ENCODE measurements at places on chromosomes 12 and 14.

GRCh38 chr14:94022532-94023411 is 3.4 kb upstream of the OTUB2 start:
- no peak for DNase-seq

- DNase-seq, result no peak
Measured at GRCh38 chr14:38880643-38881524, 222.2 kb downstream of the SEC23A start.

DNA sequence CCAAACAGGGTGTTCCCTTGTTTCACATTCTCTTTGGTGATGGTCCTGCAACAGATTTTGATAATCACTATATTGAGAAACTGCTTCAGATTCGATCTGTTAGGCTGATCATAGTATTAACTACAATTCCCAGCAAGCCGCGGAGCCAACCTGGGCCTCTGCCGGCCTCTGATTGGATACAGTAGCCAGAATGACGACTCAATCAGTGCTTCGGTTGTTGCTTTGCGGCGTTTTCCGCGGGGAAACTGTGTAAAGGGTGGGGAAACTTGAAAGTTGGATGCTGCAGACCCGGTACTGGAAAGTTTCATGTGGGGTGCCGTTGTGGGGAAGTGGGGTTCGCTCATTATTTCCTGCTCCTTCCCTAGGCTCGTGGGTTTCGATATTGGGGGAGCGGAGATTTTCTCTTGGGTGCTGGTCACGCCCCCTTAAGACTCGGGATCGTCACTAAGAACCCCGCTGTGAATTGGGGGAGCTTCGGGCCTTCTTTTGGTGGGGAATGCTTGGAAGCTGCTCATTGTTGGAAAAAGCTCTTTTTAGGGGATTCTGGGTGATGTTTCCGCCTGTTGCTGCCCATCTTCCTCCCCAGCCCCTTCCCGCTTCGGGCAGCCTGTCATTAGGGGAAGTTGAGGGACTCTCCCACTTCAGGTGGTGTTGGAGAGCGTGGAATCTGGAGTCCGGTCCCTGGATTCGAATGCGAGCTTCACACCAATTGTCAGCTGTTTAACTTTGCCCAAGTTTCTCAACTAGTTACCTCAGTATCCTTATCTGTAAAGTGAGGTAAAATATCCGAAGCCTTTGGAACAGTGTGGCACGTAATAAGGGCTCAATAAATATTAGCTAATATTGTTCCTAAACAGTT is at the start of gene RAD51B:
Gene RAD51B (plus strand): TSS at position 217 of the 859 bp plus-strand sequence.
- peak; percentile 92 for DNase-seq

GRCh38 chr14:100608586-100609330 is 21.5 kb upstream of the BEGAIN start:
- DNase-seq, result no peak

- peak; percentile 41 for DNase-seq
Measured at GRCh38 chr12:67358781-67359338, 89.7 kb downstream of the CAND1 start.

DNA sequence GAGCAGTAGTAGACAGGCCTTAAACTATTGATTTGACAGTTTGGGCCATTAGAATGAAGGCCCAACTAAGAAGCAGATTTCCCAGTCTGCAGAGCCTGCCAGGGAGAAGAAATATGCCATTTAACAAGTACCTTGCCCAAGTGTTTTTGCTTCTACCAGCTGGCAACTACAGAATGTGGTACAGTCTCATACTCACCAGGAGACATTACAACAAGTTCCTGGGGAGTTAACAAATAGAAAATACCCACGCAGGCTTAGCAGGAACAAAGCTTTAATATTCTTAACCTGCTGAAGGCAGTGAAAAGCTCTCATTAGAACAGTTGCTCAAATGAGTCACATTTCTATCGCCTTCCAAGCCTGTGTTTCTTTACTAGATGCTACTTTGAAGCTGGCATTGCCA is 241.0 kb downstream of the TMEM117 start:
- no peak for DNase-seq

GRCh38 chr12:28390206-28390605 is 199.9 kb downstream of the CCDC91 start:
- no peak for DNase-seq

DNA sequence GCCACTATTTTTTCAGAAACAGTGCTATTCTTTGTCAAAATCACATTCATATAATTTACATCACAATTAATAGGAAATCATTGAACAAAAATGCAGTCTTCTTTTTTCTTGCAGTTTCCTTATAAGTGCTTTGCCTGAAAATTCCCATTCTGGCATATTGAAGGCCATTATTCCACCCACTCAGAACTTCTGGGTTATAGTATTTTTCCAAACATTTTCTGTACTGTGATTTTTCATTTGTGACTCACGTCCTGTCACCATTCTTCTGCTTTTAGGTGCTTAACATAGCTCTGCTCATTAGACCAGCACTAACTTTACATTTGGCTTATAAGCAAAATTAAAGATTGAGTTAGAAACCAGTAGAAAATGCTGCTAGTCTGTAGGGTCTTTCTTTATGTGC is 241.0 kb upstream of the NPAS3 start:
- no peak for DNase-seq

GRCh38 chr12:65123435-65124063 is 2.4 kb upstream of the WIF1 start:
- peak; percentile 37 for DNase-seq

DNA sequence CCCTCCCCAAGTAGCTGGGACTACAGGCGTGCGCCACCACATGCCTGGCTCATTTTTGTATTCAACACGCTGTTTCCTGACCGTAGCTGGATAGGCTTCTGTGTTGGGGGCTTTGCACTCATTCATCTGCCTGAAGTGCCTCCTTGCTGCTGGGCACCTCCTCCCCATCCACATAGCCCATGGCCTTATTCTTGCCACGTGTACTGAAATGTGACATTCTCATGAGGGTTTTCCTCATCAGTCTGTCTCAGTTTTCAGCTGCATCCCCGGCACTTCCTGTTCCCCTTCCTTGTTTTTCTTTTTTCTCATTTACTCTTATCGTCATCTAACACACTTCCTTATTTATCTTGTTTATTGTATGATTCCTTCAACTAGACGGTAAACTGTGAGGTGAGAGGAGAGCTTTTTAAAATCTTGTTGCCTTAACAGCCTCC is 36.6 kb downstream of the RCOR1 start:
- peak; percentile 18 for DNase-seq

DNA sequence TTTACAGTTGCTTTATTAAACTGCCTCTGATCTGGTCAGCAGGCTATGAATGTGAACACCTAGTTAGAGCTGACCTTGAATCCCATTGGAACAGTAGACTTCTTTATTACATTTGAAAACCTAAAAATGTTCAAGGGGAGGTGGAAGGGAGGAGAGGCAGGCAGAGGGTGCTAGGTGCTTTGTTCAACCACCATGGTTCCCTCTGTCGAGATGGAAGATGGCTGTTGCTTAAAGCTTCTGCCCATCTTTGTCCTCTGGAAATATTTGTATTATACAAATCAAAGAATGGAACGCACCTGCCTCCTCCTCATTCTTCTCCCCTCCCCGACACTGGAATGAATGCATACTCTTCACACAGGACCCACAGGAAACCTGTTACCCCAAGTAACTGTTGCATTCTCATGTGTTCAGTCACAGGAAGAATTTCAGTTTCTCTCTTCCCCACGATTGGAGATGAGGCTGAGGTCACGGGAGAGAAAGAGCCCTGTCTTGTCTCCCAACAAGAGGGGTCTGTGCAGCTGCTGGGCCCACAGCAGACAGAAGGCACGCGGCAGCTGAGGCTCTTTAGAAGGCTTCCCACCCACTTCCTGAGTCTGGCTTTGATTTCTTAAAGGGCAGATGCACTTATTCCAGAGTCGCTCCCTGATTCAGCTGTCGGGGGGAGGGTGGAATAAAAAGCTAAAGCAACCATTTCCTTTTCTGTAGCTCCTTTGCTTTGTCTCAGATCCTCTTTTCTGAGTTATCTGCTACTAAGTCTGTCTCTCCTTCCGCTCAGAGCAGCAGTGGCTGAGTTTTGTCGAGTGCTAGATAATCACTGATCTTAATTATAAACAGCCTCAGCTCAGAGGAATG is 217.9 kb upstream of the BTG1 start:
- peak; percentile 71 for DNase-seq

- no peak for DNase-seq
Measured at GRCh38 chr12:50894241-50894640, 51.5 kb downstream of the TMPRSS12 start.

GRCh38 chr12:28937196-28937595 is 211.9 kb upstream of the FAR2 start:
- DNase-seq, result peak; percentile 78

DNA sequence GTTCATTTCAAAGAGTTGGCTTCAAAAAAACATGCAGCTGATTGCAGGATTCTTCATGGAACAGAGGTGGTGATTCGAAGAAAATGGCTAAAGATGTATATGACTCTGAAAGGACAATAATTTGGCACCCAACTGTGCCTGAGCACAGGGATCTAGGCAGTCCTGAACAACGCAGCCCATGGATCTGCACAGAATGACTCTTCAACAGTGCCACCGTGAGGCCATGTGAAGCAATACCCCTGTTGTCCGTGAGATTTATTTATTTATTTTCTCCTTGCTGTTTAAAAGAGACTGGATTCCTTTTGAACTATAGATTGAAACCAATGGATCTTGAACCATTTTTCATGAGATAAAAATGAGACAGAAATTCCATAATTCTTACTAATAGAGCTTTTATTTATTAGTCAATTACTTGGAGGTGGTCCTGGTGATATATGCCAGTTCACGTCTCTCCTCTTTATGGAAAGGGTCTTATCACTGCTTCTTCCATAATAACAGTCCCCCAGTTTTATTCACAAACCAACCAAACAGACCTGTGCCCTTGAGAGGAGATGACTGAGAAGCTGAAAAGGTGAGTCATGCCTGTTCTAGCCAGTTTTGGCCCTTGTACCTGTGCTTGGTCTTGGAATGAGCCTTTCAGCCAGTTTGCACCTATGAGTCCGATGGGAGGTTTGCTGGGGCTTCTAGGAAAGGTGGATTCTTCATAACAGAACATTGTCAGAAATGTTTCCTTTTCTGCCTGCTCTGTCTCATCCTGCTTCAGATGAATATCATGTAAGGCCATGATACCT is 1598.3 kb downstream of the AACS start:
- DNase-seq, result peak; percentile 4

DNA sequence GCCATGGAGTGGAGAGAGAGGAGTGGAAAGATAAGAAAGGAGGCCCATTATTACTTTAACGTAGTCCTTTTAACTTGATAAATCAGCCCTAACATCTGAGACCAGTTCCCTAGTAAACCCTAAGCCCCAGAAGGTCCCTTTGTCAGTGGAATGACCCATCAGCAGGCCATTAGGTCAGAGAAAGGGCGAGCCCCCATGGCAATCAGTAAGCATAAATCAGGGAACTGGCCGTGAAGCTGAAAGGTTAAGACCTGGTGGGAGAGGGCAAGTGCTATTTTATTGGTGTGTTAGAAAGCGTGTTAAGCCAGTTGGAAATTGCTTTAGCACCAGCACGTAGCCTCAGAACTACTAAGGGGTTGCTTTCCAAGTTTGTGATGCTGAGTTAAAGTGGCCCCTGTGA is 708.0 kb downstream of the BCL11B start:
- DNase-seq, result no peak

GRCh38 chr14:68935761-68936214 is 43.3 kb downstream of the ACTN1 start:
- DNase-seq, result no peak

- DNase-seq, result no peak
Measured at GRCh38 chr12:65525491-65526141, 247.1 kb downstream of the MSRB3 start.

DNA sequence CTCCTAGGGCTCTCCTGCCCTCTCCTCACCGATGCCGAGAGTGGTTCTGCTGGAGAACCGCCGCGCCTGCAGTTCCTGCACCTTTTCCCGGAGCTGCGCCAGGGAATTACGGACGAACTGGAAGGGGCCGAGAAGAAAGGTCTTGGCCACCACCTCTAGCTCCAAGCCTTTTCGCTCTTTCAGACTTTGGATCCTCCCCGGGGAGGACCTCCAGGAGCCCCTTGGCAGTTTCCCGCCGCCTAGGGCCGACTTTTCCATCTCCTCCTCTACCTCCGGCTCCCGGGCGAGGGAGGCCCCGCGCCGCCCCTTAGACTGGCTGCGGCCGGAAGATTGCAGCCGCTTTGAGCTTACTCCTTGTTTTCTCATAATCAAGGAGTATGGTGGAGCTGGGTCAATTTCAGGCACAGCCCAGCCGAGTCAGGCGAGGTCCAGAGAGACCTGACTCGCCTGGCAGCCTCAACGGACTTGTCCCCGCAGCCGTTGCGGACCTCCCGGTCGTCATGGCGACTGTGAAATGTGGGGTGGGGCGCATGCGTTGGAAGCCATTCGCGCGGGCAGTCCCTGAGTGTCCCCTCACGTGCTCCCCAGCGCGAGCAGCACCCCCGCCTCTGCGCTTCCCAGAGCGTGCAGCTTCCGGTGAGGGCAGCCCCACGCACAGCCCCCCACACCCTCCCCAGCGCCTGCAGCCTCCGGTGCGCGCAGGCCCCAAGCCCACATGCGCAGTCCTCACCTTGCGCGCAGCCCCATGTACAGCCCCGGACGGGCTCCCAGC is at the start of gene DPY19L2:
Gene DPY19L2 (minus strand): TSS at position 466 of the 772 bp plus-strand sequence. CDS start 100 bp downstream, at position 366.
- DNase-seq, result peak; percentile 93

GRCh38 chr12:108033090-108033489 is 96.0 kb upstream of the WSCD2 start:
- DNase-seq, result no peak

- DNase-seq, result no peak
Measured at GRCh38 chr12:53937099-53937498, 1.5 kb upstream of the HOXC13 start.

- peak; percentile 62 for DNase-seq
Measured at GRCh38 chr14:61812347-61813095, 50.3 kb downstream of the SNAPC1 start.

DNA sequence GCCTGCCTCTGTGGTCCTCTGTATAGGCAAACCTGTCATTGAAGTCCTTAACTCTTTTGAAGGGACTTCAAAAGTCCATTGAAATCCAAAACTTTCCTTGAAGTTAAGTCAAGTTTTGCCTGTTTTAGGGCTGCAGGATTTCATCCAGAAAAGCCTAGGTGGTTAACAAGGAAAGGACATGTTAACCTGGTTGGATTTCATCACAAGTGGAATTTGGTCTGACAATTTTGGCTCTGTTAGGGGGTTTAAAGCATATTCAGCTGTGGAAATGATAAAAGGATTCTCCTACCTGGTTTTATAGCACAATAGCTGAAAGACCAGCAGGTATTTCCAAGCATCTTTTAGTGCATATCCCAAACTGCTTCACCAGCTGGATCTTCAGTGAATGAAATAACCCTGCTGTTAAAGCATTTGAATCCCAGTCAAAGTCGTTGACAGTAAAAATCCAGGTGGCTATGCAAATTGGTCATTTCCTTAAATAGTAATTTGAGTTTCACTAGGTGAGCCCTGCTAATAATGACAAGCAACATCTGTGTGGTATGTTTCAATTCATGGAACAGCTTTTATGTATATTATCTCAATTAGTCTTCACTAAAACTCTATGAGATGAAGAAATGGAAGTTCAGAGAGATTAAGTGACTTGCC is 400.5 kb downstream of the ETNK1 start:
- DNase-seq, result peak; percentile 6

DNA sequence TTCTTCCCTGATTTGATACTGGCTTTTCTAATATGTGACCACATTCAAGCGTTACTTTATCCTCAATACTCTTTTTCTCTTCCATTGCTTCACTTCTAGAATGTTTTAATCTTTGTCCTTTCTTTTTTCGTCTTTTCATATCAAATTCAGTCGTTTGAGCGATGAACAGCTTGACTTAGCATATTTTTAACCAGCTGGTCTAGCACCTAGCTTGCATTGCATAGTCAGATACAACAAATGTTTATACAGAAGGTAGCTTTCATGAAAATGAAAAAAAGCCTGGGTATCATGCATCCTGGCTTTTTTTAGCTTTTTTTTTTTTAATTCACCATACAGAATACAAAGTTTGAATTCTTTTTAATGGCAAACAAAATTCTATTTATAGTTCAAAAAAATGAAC is 1.2 kb downstream of the SOX5 start:
- DNase-seq, result no peak
